ENCODE measurements at places on chromosomes 5 and 9. TPM values are rescaled to one million over a fixed set of nuclear protein-coding genes. Genes with fewer than 3 reads are reported as not detected.

GRCh38 chr9:72971411-72971810 is 18.6 kb upstream of the ALDH1A1 start:
- no peak for DNase-seq

GRCh38 chr5:125525356-125525755 is 778.9 kb upstream of the ZNF608 start:
- no peak for DNase-seq

- DNase-seq = no peak
Observed at GRCh38 chr9:134885679-134886412, 5.2 kb downstream of the FCN2 start.

DNA sequence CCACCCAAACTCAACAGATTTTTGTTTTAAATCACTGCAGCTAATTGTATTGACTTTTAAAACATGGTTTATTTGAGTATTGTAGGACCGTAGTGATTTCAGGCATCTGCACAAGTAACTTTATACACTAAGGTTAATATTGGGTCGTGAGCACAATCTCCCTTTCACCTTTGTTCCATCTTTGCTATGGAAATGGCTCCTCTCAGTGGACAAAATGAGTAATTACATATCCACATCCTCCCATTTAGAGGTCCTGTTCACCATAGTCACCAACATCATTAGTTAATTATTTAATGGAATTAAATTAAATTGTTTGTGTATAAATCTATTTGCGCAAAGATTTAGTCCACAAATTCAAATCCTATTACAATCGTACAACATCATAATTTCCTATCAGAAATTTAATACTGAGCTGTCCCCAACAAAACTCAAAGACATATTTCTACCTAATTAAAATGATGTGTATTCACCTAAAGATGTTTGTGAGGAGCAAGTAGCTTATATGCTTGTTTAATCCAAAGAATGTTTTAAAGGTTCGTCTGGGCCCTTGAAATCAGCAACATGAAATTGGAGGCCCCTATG is 173.0 kb upstream of the DAPK1 start:
- no peak for DNase-seq

- DNase-seq = no peak
Observed at GRCh38 chr5:120703918-120704587, 240.0 kb downstream of the PRR16 start.

DNA sequence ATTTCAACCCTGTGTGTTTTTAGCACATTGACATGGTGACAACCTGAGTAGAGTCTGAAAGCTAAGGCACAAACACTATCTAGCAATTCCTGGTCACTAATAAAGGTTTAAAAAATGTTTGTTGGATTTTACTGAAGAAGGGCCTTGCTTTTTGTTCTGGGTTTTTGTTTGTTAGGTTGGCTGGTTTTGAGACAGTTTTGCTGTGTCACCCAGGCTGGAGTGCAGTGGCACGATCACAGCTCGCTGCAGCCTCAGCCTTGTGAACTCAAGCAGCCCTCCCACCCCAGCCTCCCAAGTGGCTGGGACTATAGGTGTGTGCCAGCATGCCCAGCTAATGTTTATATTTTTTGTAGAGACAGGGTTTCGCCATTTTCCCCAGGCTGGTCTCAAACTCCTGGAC is 39.0 kb downstream of the PRKACG start:
- DNase-seq = no peak

AFAP1L1 gene
- total RNA-seq = 48.8 TPM

PDE6A gene
- not detected for total RNA-seq

Measured in omental fat pad (tissue), 4 donors.